ENCODE measurements at places on chromosomes 6 and 20.

DNA sequence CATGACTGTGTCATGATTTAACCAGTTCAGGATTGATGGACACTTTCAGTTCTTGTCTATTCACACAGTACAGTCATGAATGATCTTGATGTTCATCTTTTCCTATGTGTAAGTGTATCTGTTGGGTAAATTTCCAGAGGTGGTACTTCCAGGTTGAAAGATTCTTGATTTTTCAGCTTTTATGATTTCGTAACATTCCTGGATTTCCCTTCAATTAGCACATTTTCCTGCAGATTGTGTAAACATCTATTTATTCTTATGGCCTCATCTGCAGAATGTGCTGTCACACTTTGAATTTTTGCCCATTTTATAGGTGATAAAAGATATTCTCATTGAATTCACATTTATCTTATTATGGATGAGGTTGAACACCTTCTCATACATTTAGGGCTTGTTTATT lies 222.0 kb upstream of the FOXQ1 start:
- DNase-seq = no peak

GRCh38 chr6:298233-299103 lies 6.2 kb downstream of the DUSP22 start:
- DNase-seq = no peak

- no peak for DNase-seq
Measured at GRCh38 chr20:55160996-55161395, 685.6 kb downstream of the DOK5 start.

GRCh38 chr6:147227770-147228320 lies 23.6 kb downstream of the STXBP5 start:
- DNase-seq = no peak

- DNase-seq = no peak
Measured at GRCh38 chr20:39070484-39071231, 108.5 kb downstream of the DHX35 start.

DNA sequence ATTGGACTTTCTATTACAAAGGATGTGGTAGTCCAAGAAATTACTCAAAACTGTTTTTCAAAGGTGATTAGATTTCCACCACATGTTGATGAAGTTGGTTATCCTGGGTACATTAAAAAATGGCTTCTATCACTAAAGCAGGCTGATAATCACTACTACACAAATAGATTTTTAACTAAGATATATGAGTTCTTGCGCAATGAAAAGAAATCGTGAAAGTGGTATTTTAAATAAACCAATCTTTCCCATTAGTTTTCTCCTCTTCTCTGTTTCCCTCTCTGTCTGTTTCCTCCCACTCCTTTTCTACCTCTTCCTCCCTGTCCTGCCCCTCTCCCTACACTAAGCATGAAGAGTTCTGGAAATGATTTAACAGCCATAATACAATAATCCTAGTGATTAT lies 487.9 kb upstream of the CITED2 start:
- no peak for DNase-seq

- no peak for DNase-seq
Measured at GRCh38 chr6:19669206-19669605, 168.0 kb upstream of the ID4 start.

GRCh38 chr6:111689419-111689818 lies 83.7 kb upstream of the TRAF3IP2 start:
- DNase-seq = no peak

- no peak for DNase-seq
Measured at GRCh38 chr20:40966103-40966502, 62.5 kb upstream of the TOP1 start.

- no peak for DNase-seq
Measured at GRCh38 chr6:24882835-24883555, 52.8 kb downstream of the RIPOR2 start.

- DNase-seq = no peak
Measured at GRCh38 chr6:80304014-80304413, 197.5 kb downstream of the BCKDHB start.

DNA sequence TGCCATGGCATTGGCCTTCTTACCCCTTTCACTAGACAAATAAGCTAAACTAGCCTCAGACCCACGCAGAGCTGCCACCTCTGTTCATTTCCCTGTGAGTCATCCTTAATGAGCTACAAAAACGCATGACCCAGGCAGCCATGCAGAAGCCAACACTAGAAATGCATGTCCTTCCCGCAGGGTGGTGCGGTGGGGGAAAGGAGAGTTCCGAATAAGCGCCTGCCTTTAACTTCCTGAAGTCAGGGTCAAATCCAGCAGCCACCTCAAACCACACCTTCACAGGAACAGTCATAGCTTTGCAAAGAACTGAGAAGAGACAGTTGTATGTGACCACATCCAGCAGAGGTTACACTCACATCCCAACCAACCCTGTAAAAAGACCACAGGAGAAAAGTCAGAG lies 40.4 kb downstream of the IRF4 start:
- DNase-seq = peak; percentile 52

- DNase-seq = no peak
Measured at GRCh38 chr6:158109748-158110147, 58.3 kb downstream of the SERAC1 start.

DNA sequence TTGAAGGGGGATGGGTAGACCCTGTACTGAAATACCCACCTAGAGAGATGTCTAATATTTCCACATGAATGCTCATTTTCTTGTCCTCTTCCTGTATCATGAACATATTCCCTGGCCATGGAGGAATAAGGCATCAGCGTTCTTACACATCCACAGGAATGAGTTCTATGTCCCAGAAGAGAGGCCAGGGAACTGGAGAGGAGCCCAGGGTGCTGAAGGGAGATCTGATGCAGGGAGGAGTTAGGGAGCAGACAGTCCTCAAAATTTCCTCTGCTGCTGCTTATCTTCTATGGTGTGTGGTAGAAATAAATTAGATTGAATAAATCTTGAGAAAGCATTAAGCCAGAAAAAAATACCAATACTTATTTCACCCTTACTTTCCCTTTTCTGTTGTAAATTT lies 295.0 kb downstream of the KCNQ5 start:
- DNase-seq = no peak

DNA sequence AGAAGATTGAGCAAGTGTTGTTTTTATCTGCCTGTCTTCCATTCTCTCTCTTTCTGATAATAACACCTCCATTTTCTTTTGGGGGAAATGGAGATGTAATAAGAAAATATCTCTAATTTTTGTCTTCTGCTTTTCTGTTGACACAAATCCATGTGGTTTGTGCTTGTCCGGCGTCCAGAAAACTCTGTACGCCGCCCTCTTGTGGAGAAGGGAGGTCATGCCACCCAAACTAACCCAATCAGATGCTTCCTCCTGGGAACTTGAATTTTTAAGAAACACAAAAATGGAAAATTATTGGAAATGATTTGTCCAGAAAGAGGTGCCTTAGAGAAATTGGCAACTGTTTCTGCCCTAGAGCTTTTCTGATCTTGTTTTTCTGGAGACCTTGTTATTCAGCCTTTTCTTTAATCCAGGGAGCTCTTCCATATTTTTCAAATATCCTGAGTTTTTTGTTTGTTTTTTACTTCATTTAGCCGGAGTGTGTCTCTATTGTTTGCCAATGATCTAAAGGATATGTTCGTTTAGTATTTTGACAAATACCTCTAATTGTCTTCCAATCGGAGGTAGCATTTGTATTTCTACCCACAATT lies 17.8 kb upstream of the FNDC1 start:
- peak; percentile 12 for DNase-seq

- no peak for DNase-seq
Measured at GRCh38 chr6:44003345-44004061, 123.7 kb downstream of the MRPL14 start.

DNA sequence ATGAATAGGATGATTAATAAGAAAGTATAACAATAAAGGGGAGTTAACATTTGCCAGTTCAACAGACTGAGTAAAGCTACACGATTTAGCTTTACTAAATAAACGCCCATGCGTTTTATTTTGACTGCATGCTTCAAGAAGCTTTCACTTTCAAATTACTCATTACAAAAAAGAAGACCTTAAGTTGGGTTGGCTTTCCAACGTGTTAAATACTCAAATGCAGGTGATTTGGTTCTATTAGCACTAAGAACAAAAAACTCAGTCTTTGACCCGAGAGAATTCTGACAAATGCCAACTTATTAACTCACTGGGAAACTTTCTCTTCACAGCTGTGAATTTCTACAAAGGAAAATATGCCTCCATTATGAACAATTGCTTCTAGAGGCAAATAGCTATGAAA lies 24.8 kb downstream of the RNF146 start:
- DNase-seq = no peak

- no peak for DNase-seq
Measured at GRCh38 chr20:6715401-6715941, 52.0 kb upstream of the BMP2 start.

DNA sequence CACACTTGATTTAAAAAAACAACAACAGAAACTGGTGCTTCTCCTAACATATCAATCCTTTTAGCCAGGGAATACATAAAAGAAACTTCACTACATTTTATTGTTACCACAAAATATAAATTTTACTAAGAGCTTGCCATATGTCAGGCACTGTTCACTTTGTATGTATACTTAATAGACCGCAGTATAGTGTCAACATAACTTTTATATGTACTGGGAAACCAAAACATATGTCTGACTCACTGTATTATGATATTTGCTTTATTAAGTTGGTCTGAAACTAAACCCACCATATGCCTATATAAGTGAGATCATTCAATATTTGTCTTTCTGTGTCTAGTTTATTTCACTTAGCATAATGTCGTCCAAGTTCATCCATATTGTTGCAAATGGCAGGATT lies 108.4 kb downstream of the KLHL32 start:
- DNase-seq = no peak

DNA sequence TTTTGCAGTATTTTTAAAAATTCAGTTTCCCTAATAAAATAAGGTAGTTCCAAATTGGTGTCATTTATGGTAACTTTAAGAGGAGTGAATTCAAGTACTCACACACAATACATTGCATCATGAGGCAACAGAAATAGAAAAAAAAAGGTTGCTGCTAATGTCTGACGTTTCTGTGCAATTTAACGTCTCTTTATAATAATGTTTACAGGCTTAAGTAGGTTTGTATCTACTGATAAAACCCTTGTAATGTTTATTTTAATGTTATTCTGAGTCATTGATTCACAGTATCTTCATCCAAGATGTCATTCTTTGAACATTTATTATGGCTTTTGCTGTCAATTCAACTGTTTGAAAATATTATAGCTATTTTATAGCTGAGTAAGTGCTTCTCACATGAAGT lies 86.0 kb downstream of the RNF217 start:
- DNase-seq = no peak

DNA sequence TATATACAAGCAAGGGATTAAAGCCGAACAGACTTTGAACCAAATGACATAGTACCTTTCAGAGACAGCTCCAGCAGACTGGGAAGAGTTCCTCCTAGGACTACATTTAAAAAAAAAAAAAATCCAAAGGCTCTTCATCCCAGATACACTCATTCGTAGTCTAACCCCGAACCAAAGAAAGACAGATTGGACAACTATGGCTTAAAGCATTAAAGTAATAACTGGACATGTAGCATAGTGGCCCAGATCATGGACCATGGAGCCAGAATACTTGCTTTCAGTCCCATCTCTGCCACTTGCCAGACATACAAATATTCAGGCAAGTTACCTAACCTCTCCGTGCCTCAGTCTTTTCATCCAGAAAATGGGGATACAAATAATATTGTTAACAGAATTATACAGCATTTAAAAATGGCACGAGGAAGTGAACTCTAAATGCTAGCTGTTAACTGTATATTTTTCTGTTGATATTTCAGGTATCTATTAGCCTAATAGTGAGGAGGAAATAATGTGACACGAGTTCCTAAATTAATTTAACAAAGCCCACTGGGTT lies 123.7 kb downstream of the HIVEP2 start:
- DNase-seq = no peak

- no peak for DNase-seq
Measured at GRCh38 chr6:163756079-163756478, 341.6 kb downstream of the QKI start.

- DNase-seq = no peak
Measured at GRCh38 chr20:58709013-58709702, 16.6 kb downstream of the NPEPL1 start.

GRCh38 chr6:53484476-53485280 lies 60.2 kb downstream of the GCLC start:
- no peak for DNase-seq

DNA sequence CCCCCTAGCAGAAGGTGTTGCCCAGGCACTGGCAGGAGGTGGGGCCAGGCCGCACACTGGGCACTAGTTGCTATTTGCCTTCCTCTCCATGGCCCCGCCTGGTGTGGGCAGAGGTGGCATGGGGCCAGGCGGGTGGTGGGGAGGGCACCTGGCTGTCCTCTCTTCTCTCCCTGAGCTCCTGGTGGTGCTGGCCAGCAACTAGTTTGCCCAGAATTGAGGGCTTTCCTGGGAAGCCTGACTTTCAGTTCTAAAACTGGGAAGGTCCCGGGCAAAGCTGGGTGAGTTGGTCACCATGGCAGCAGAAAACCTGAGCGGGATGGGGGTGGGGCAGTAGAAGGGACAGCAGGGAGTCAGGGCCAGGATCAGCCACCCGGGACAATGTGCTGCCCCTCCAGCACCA lies 48.2 kb downstream of the RBM38 start:
- DNase-seq = no peak

DNA sequence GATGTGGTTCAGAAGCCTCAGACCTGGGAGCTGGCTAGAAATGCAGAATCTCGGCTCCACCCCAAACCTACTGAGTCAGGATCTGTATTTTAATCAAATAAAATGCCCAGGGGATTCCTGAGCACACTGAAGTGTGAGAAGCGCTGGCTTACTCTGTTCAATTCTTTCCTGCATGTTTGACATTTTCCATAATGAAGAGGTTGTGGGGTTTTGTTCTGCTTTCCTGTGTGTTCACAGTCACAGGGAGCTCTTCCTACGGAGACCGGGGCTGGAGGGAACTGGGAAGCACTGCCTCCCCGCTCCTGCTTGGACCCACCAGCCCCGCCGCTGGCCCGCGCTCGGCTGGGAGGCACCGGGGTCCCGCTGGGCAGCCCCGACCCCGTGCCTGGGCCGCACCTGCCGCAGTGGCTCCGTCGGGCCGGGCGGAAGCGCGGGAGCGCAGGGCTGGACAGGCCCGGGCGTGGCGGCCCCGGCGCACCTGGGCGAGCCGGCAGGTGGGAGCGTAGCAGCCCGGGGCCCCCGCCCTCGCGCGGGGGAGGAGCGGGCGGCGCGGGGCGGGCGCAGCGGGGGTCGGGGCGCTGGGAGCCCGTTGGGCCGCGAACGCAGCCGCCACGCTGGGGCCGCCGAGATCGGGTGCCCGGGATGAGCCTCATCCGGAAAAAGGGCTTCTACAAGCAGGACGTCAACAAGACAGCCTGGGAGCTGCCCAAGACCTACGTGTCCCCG lies at the start of gene MAPK13:
Gene MAPK13, plus strand, starts transcription at position 573 of the 726 bp plus-strand sequence. Its CDS starts 70 bp downstream, at position 643.
- DNase-seq = no peak

GRCh38 chr6:71199736-71200135 lies 88.9 kb upstream of the OGFRL1 start:
- no peak for DNase-seq

GRCh38 chr6:79878142-79878748 lies 69.1 kb downstream of the ELOVL4 start:
- DNase-seq = no peak

GRCh38 chr6:85405853-85406198 lies 44.1 kb upstream of the NT5E start:
- DNase-seq = no peak

GRCh38 chr20:32655903-32656512 lies 17.7 kb downstream of the C20orf203 start:
- no peak for DNase-seq

All from stimulated activated CD8-positive, alpha-beta memory T cell treated with anti-CD3 and anti-CD28 coated beads, Interleukin-2, amount 100 ng/mL, for 48 hours (primary cell).